ENCODE measurements at places on chromosomes 5 and 9.

GRCh38 chr5:164204338-164204946 lies 699.0 kb downstream of the MAT2B start:
- no peak for DNase-seq

DNA sequence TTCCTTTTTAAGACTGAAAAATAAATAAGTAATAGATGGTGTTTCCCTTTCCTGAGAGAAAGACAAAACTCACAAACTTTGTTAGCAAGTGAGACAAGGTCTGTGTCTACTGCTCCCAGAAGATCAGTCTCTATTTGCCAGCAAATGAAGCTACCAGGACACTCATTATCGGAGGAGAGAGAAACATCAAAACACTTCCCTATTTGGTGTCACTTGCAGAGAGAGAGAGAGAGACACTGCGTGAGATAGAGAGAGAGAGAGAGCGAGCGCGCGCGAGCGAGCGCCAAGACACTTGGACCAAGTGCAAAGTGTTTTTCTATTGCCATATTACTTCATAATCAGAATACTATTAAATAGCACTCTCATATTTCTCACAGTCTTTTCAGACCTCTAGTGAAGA lies 142.7 kb downstream of the KCNN2 start:
- no peak for DNase-seq

GRCh38 chr5:82365744-82366228 lies 87.6 kb upstream of the RPS23 start:
- no peak for DNase-seq

GRCh38 chr5:88115211-88115610 lies 153.4 kb downstream of the TMEM161B start:
- DNase-seq: no peak

GRCh38 chr9:96874947-96875460 lies 20.7 kb upstream of the ZNF782 start:
- DNase-seq: no peak

DNA sequence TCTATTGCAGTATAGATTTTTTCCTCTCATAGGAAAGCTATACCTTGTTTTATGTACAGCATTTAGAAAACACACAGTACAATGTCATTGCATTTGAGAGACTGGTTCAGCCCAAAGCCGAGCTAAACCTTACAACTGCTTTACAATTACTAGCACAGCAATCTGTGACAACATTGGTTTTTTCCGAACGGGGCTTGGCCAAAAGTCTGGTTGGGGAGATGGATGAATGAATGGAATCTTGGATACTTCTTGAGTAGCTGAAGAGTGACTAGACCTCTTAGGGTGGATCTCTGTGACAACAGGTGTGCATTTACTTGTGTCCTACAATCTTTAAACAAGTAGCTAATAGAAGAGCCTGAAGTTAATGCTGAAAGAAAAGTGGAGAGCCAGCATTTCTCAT lies 1.2 kb downstream of the SGCD start:
- DNase-seq: no peak

DNA sequence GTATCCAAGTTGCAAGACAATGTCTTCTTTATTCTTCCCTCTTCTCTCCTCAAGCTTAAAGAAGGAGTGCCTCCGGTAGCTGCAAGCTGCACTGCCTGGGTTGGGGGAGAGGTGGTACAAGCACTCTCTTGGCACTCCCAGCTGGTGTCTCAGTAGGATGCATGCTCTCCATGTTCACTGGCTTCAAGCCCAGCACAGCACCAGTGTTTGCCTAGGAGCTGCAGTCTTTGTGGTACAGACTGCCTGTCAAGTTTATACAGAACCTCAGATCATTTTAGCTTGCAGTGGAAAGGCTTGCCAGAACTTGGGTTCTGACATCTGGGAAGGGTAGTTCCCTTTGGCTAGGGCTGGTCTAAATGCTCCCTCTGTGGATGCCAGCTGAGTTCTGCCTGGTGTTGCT lies 505.6 kb downstream of the MAN2A1 start:
- DNase-seq: no peak

DNA sequence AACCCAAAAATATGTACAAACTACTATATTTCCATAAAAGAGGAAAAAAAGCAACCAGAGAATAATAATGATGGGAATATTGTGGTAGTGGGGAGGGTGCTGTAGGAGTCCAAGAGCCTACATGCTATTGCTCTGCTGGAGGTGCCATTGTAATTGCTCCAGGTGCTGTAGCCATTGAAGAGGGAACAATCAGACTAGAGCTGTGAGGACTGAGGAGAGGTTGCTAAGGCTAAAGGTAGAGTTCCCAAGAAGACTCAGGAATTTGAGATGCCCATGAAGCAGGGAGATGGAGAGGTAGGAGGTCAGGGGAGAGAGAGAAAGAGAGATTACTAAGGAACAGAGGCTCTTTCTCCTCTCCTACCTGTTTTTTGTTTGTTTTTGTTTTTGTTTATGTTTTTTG lies 394.0 kb downstream of the DMRTA1 start:
- no peak for DNase-seq

GRCh38 chr5:159441441-159441840 lies 111.2 kb upstream of the IL12B start:
- DNase-seq: no peak

DNA sequence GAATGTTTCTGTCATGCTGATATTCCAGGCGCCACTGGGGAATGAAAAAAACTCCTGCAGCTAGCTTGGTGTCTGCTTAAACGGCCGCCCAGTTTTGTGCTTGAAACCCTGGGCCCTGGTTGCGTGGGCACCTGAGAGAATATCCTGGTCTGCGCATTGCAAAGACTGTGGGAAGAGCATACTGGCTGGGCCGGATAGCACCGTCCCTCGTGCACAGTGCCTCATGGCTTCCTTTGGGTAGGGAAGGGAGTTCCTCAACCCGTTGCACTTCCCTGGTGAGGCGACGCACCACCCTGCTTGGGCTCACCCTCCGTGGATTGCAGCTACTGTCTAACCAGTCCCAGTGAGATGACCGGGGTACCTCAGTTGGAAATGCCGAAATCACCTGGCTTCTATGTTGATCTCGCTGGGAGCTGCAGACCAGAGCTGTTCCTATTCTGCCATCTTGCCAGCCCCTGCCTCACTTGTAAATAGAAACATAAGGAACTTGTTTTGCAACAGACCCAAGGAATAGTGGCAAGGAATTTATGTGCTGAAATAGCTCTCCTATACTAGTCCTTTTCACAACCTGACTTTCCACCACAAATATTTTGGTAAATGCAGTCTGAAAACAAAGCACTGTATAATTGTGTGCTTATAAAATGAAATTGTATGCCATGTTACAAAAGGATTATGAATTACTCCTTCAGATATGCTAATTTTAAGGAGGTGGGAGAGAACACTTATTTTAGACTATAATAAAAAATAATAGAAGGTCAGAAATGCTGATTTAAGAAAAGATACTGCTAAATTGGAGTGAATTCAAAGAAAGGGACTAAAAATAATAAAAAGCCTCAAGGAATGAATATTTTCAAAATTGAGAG lies 90.3 kb downstream of the ADAMTSL1 start:
- no peak for DNase-seq

GRCh38 chr9:336039-336438 lies 121.4 kb downstream of the DOCK8 start:
- DNase-seq: no peak

GRCh38 chr5:147586221-147586620 lies 76.4 kb upstream of the DPYSL3 start:
- DNase-seq: no peak

DNA sequence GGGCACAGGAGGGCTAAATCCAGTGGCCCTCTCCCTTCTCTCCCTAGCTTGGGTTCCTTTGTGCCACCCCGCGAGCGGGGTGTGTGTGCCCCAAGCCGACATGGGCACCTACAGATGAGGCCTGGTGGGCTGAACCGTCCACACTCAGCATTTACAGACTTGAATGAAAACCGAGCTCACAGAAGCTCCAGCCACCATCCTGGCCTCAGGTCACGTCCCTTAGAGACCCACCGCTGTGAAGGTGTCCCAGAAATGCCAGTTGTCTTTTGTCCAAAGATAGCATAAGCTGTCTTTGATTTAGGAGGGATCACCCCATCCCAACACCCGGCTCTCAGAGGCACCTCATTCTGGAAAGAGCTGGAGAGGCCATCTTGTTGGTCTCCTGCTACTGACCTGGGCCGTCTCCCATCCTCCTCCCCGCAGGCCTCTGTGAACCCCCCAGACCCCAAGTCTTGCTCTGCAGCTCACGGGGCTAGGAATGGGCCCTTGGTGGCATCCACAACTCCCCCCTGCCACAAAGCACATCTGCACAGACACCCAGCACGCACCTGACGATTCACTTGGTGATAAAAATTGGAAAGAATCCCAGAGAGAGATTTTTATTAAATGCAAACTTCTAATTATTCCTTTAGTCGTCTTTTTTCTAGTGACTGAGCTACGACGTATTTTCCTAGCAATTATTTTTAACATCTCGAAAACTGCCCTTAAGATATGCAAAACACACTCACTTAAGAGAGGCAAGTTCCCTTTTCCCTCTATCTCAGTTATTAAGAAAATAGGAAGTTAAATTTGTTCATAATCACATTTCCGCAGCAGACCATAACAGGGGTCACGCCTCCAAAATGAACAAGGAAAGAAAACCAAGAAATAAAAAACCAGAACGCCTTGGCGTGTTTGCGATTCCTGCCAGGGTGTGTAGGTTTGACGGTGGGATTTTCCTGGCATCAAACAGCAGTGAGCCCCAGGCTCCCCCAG lies 80.5 kb upstream of the LMX1B start:
- no peak for DNase-seq

All from C1 segment of cervical spinal cord (tissue), 14 donors.